Thoracic aorta (tissue), 2 donors: ENCODE measurements at places on chromosomes 7 and 10.

- no peaks in the 10 kb centered on the region for H3K4me1 ChIP-seq
- H3K27me3 ChIP-seq: no peaks in the 10 kb centered on the region
- no peaks in the 10 kb centered on the region for H3K36me3 ChIP-seq
- no peak overlapping the region for H3K4me3 ChIP-seq
- no peak for DNase-seq
These were observed 174.5 kb downstream of the GFRA1 start for GRCh38 chr10:116098411-116099022.

DNA sequence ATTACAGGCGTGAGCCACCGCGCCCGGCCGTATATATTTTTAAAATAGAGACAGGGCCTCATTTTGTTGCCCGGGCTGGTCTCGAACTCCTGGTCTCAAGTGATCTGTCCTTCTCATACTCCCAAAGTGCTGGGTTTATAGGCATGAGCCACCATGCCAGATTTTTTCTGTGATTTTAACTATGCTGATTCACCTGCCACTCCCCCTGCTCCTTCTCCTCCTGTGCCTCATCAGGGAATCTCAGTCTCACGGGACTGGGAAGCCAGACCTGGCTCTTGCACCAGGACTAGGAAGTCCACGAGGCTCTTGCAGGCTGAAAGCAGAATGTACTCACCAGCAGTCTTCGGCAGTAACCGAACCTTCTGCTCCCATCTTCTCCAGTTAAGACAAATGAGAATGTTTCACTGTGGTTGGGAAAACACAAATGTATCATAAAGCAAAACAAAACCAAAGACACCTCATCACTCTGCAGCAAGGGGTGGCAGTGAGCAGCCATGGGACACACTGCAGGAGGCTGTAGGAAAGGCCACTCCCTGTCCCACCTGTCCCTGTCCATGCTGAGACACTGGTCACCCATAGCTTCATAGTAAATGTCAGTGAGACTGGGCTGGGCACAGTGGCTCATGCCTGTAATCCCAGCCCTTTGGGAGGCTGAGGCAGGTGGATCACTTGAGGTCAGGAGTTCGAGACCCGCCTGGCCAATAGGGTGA lies 78.7 kb upstream of the MKRN1 start:
- H3K36me3 ChIP-seq: no peaks in the 10 kb centered on the region
- no peak overlapping the region for H3K4me3 ChIP-seq
- H3K27me3 ChIP-seq: no peaks in the 10 kb centered on the region
- no peak for DNase-seq
- H3K4me1 ChIP-seq: no peaks in the 10 kb centered on the region

DNA sequence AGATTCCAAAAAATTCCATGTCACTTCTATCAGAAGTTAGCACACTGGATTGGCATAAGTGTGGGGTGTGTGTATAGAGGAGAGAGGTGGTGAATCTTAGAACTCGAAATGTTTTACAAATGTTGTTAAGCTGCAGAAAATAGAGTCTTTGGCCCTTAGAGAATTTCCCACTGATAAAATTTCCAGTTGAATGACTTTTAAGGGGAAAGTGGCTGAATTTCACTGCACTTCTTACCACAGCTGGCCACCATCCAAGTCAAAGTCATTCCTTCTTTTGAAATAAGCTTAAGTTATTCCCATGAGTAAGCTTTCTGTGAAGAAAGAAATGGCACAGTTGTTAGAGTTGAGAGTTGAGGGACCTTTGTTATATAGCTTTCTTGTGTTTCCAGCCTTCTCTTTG lies 13.9 kb downstream of the VCL start:
- peaks cover 66% of the 10 kb centered on the region for H3K4me1 ChIP-seq
- H3K36me3 ChIP-seq: no peaks in the 10 kb centered on the region
- H3K27ac ChIP-seq: peak overlapping the region; percentile 63
- peak; percentile 23 for DNase-seq

- peaks cover 6% of the 10 kb centered on the region for H3K4me1 ChIP-seq
- no peak for DNase-seq
- no peaks in the 10 kb centered on the region for H3K27me3 ChIP-seq
These were observed 4.1 kb upstream of the VPS26A start for GRCh38 chr10:69119896-69120295.

GRCh38 chr10:31808258-31809218 lies 120.1 kb downstream of the ARHGAP12 start:
- H3K27ac ChIP-seq: peak overlapping the region; percentile 28
- H3K4me1 ChIP-seq: no peaks in the 10 kb centered on the region
- peaks cover 1% of the 10 kb centered on the region for H3K36me3 ChIP-seq

DNA sequence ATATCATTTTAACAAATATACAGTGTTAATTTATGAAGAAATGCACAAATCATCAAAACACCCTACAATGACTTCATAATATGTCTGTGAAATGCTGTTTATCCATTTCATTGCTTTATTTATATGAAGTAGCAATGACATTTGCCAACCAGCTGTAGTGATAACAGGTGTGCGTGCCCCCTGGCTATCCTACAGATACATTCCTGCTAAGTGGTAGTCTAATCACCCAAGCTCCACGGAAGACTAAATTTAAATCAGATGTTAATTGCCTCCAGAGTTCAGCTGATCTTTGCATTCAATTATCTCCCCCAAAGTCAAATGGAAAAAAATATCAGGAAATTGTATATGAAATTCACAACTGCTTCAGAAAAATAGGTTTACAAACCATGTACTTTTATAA lies 1164.2 kb upstream of the LRRN3 start:
- no peak overlapping the region for H3K27ac ChIP-seq
- no peak overlapping the region for H3K4me3 ChIP-seq
- no peak for DNase-seq
- no peaks in the 10 kb centered on the region for H3K36me3 ChIP-seq
- H3K27me3 ChIP-seq: no peaks in the 10 kb centered on the region

GRCh38 chr7:53418834-53419482 lies 383.5 kb downstream of the POM121L12 start:
- H3K4me1 ChIP-seq: no peaks in the 10 kb centered on the region
- H3K4me3 ChIP-seq: no peak overlapping the region
- H3K36me3 ChIP-seq: no peaks in the 10 kb centered on the region
- no peak for DNase-seq
- H3K27ac ChIP-seq: no peak overlapping the region

- H3K4me1 ChIP-seq: no peaks in the 10 kb centered on the region
- no peak overlapping the region for H3K4me3 ChIP-seq
- no peak for DNase-seq
- H3K36me3 ChIP-seq: no peaks in the 10 kb centered on the region
- H3K27me3 ChIP-seq: no peaks in the 10 kb centered on the region
These were observed 21.8 kb downstream of the SLC35G1 start for GRCh38 chr10:93915598-93915997.

GRCh38 chr10:15541376-15541775 lies 170.3 kb upstream of the FAM171A1 start:
- H3K27ac ChIP-seq: peak overlapping the region; percentile 43
- H3K4me3 ChIP-seq: no peak overlapping the region
- H3K27me3 ChIP-seq: no peaks in the 10 kb centered on the region
- H3K4me1 ChIP-seq: peaks cover 22% of the 10 kb centered on the region

GRCh38 chr10:4623200-4623599 lies 202.8 kb upstream of the AKR1E2 start:
- DNase-seq: no peak
- no peaks in the 10 kb centered on the region for H3K27me3 ChIP-seq
- no peaks in the 10 kb centered on the region for H3K36me3 ChIP-seq
- no peak overlapping the region for H3K27ac ChIP-seq

DNA sequence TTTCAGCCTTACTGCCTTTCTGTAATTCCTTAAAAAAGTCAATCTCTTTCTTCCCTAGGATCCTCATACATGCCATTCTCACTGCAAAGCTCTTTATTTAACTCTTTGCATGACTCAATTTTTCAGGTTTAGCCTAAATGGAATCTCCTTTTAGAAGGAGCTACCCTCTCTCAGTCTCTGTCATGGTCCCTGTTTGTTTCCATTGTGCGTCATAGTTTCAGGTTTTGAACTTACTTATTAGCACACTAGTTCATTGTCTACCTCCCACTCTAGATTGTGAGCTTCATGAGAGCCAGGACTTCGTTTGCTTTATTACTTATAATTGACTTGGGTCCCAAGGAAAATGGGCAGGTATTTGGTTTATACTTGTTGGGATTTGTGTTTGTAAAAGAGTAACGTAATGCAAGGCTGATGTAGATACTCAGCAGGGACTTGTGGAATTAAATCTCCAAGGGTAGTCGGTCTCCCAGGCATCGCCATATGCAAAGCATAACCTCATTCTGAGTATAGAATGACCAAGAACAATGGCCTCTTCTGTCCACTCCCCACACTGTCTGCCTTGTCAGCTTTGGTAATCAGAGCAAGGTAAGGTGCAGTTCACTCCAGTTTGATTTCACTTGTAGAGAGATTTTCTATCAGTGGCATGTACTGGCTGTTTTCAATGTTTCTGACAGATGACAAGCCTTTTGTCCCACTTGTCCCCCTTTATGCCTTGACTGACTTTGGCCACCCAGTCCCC lies 252.0 kb downstream of the SORCS3 start:
- no peaks in the 10 kb centered on the region for H3K36me3 ChIP-seq
- H3K4me1 ChIP-seq: no peaks in the 10 kb centered on the region
- H3K4me3 ChIP-seq: no peak overlapping the region

- no peaks in the 10 kb centered on the region for H3K27me3 ChIP-seq
- H3K27ac ChIP-seq: no peak overlapping the region
- H3K36me3 ChIP-seq: no peaks in the 10 kb centered on the region
- no peak for DNase-seq
- H3K4me1 ChIP-seq: no peaks in the 10 kb centered on the region
These were observed 46.1 kb downstream of the PAX2 start for GRCh38 chr10:100791369-100792058.

DNA sequence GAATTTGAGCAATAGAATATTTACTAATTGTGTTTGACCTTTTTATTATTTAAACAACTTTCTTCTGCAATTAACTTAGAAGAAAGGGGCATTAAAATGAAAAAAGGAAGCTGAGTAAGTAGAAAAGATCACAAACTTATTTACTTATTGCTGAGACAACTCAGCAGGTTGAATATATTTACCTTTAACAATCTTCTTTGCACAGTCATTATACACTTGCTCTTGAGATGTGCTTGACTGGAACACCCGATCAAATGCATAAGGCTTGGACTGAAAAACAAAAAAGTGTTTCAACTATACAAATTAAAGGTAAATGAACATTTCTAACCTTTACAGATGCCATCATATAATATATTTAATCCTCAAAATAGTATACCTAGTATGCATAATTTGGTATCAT lies 7.9 kb downstream of the KIF5B start:
- no peaks in the 10 kb centered on the region for H3K27me3 ChIP-seq
- peaks cover 51% of the 10 kb centered on the region for H3K4me1 ChIP-seq
- H3K4me3 ChIP-seq: no peak overlapping the region
- peaks cover 13% of the 10 kb centered on the region for H3K36me3 ChIP-seq
- no peak for DNase-seq

DNA sequence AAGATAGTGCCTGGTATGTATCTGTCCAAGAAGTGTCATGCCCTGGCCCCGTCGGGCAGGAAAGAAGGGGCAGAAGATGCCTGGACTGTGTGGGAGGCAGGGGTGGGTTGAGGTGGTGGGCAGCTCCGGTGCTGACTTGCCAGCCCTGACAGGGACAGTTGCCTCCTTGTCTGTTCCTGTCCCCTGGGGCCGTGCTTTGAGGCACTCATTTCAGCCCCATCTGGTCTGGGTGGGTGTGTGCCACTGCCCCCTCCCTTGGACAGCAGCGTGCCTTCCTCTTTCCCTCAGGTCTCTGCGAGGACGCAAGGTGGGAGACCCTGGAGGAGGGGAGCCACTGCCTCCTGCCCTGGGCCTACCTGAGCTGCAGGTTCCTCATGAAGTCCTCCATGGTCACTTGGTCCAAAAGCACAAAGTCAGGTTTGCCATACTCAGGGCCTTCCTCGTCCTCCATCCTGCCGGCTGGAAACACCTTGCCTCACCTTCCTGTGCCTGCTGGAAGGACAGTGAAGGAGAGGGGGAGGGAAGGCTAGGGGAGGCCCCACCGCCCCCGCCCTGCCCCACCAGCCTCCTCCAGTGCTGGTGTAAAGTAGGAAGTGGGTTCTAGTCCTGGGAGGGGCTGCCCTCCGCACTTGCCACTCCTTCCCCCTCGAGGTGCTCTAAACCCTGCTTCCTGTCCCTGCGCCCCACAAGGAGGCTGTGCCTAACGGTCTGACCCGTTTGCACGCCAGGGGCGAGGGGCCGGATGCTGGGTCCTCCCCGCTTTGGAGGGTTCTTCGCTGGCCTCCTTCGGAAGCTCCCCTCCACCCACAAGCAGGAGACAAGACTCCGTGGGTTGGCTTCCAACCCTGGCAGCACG lies at the start of gene MYO1G:
Gene MYO1G, minus strand, starts transcription at position 505 of the 856 bp plus-strand sequence. Its CDS starts 54 bp downstream, at position 451.
- H3K4me1 ChIP-seq: peaks cover 17% of the 10 kb centered on the region
- H3K27ac ChIP-seq: peak within 1 kb of the TSS; percentile 53
- H3K36me3 ChIP-seq: peaks cover 11% of the 10 kb centered on the region
- H3K27me3 ChIP-seq: no peaks in the 10 kb centered on the region

DNA sequence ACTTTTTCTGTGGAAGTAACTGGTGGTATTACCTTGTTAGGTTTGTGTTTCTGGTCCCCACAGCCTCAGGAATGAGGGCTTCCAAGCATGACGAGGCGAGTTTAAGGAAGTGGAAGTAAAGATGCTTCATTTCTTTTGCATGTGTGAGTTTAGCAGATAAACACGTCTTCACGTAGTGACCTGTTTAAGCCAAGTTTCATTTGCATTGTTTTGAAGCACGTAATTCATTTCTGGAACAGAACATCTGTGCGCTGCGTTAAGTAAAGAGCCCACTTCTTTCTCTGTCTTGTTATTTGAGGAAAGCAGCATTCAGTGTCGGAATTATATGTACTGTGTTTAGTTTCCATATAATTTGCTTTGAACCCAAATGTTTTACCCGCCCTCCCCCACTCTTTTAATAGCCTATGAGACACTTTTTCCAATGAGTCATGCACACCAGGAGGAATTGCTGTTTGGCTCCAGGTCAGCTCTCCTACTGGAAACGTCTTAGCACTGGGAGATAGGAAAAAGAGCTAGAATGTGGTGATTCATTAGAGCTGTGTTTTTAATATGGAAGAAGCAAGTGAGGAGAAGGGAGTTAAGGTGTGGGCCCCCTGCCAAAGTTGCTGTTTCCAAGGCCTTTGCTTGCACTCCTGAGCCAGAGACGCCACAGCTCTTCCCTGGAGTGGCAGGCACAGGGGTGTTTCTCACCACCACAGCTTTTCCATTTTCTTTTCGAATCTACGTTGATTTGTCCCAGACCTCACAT lies 36.7 kb downstream of the BTBD16 start:
- peak overlapping the region; percentile 48 for H3K4me3 ChIP-seq
- H3K4me1 ChIP-seq: peaks cover 13% of the 10 kb centered on the region
- peak; percentile 66 for DNase-seq
- no peaks in the 10 kb centered on the region for H3K27me3 ChIP-seq
- H3K27ac ChIP-seq: peak overlapping the region; percentile 90
- no peaks in the 10 kb centered on the region for H3K36me3 ChIP-seq

GRCh38 chr10:69376662-69377061 lies 40.1 kb downstream of the TACR2 start:
- H3K27ac ChIP-seq: peak overlapping the region; percentile 74
- peaks cover 18% of the 10 kb centered on the region for H3K36me3 ChIP-seq
- H3K4me1 ChIP-seq: peaks cover 15% of the 10 kb centered on the region
- H3K27me3 ChIP-seq: no peaks in the 10 kb centered on the region
- no peak for DNase-seq
- no peak overlapping the region for H3K4me3 ChIP-seq

DNA sequence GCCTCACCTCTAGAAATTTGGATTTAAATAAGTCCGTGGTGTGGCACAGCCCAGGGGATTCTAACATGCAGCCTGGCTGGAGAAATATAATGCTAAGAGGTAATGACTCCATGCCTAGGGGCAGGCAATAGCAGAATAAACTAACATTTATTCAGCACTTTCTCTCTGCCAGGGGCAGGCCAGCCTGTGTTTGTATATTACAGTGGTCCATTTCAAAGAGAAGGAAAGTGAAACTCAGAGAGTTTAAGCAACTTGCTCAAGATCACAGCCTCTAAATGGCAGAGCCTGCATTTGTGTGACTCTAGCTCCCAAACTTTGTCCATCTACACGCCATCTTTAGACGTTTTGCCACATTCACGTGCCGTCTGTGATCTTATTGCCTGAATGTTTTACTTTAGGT lies 6.7 kb upstream of the LRRC18 start:
- no peak for DNase-seq
- H3K4me1 ChIP-seq: peaks cover 31% of the 10 kb centered on the region
- no peak overlapping the region for H3K27ac ChIP-seq
